ENCODE measurements at places on chromosomes 4 and X.

DNA sequence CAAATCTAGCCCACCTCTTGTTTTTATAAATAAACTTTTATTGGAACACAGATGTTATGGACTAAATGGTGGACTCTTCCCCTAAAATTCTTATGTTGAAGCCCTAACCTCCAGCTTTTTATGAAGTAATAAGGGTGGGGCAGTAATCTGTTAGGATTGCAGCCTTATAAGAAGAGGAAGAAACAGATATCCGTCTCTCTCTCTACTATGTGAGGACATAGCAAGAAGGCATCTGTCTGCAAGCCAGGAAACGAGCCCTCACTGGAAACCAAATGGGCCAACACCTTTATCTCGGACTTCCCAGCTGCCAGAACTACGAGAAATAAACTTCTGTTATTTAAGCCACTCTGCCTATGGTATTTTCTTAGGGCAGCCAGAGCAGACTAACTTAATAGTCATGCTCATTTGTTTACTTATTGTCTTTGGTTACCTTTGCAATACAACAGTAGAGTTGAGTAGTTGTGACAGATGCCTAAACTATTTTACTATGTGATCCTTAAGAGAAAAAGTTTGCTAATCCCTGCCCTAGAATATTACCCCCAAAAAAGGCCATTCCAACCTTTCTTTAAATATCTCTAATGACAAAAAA, 67.4 kb downstream of the MANBA start:
- no peak for DNase-seq

DNA sequence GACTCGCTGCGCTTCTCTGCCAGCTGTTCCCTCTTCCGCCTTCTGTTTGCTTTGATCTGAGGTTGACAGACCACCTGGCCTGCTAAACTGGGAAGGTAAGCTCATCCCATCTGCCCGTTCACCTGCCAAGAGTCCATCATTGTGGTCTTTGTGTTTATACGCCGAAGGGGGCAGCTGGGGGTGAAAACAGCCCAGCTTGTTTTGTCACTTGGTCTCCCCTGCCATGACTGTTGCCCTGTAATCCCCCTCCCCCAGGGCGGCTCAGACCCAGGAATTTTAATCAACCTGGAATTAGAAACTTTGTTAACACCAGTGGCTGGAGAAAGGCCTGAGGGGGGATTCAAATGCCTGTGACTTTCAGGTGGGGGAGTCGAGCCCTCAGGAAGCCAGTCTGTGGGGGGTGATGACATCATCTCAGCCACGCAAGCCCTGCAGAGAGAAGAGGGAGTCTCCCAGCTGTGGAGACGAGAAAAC, 333.3 kb downstream of the BCOR start:
- no peak for DNase-seq

- no peak for DNase-seq
Measured at GRCh38 chr4:36020351-36020750, 224.0 kb downstream of the ARAP2 start.

- no peak for DNase-seq
Measured at GRCh38 chrX:122046226-122046625, 998.8 kb downstream of the GLUD2 start.

DNA sequence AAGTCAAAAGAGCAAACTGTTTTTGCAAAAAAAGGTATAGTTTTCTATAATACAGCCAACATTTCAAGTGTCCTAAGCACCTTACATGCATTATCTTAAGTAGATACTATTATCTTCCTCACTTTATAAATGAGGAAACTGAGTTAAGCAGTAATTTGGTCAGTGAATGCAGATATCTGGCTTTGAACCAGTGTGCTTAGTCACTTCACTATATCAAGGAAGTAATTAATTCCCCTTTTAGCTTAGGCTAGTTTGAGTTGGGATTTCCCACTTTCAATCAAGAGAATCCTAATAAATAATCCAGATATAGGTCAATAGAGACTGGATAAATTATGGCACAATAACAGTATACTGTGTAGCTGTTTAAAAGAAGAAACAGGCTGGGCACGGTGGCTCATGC, 14.8 kb downstream of the SPINK2 start:
- DNase-seq = no peak

GRCh38 chr4:55635741-55636655, at the start of gene NMU:
NMU (minus strand) TSS chr4:55636298; CDS start chr4:55636192, 106 bp downstream.
- DNase-seq = peak; percentile 7

- no peak for DNase-seq
Measured at GRCh38 chr4:26157541-26157940, 163.3 kb upstream of the RBPJ start.

DNA sequence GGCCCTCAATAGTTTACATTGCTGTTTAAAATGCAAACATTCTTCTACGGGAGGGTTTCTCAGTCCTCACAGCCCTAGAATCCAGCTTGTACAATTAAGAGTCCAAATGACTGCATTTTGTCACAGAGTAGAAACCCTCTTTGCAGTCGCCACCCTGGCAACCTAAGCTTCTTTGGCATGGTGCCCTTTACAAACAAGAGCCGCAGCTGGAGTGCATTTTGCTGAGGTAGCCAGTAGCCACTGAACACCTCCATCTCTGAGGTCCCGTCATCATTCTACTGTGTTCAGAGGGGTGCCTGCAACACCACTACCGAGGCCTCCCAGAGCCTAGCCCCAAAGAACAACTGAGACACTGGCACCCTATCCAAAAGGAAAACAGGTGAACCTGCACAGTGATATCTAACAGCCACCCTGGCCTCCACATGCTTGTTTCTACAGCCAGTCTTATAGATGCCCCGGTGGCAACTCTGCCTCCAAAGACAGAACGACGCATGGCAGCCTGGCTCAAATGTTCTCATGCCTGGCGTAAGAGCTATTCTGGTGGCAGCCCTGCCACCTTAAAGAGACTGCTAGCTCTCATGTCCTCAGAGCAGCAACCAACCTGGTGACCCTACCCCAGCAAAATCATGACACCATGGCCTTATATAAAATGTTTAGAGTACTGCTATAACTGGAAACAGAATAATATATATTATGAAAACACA, 801.9 kb downstream of the TECRL start:
- DNase-seq = no peak

DNA sequence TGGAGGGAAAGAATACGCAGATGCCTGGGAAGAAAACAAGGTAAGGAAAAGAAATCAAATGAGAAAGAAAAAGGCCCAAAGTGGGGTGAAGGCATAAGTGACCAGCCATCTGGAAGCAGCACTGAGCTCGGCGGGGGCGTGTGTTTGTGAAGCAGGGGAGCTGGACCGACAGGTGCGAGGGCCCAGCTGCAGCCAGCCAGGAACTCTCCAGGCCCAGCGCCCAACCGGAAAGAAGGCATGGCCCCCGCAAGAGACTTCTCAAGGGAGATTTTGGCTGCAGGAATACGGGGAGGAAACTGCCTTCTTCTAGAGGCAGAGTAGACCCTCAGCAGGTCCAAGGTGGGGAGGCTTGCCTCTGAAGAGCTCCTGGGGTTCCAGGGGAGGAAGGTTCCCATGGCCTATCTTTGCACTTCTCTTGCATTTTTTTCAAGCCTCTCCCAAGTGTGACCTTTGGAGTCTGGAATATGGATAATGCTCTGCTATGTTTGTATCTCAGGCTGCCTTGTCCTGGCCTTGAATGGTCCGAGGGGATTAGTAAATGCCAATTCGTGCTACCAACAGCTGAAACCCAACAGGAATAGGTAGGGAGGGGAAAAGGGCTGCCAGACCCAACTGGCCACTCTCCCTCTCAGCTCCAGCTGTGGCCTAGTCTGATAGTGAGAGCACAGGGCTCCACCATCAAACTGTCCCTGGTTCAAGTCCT, 10.8 kb upstream of the CITED1 start:
- no peak for DNase-seq

GRCh38 chr4:11670304-11670703, 241.6 kb upstream of the HS3ST1 start:
- no peak for DNase-seq

DNA sequence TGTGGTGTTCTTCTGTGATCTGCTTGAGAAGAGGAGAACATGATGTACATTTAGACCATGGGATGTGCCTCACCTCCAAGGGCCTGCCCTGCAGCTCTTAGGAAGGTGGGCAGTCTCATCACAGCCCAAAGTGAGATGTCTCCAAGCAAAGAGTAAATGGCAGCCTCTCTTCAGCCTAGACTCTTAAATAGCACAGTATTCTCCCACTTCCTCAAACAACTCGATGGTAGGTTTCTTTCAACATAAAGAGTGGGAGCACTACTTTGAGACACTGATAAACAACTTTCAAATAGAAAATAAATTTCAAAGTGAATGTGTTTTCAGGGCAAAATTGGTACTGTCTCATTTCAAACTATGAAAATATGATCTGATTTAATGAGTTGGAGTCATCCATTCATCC, 35.2 kb downstream of the EDNRA start:
- DNase-seq = no peak

DNA sequence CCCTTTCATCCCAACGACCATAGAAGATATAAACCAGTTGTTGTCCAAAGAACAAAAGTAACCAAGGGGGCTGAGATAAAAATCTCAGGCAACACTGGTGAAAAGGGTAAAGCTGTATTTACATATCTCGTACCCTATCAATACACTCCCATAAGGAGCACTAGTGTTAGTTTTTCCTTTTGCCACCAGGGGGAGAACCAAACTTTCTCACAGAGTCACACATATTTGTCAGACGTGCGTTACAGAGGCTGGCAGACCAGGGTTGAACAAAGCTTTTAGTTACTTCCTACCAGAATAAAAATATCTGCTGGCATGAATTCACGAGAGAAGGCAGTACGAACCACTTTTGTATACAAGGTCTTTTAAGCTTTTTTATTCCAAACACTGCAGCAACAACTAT, 88.3 kb downstream of the AMELX start:
- DNase-seq = peak; percentile 43

GRCh38 chrX:49059201-49059600, 402 bp downstream of the CCDC120 start:
- DNase-seq = no peak

DNA sequence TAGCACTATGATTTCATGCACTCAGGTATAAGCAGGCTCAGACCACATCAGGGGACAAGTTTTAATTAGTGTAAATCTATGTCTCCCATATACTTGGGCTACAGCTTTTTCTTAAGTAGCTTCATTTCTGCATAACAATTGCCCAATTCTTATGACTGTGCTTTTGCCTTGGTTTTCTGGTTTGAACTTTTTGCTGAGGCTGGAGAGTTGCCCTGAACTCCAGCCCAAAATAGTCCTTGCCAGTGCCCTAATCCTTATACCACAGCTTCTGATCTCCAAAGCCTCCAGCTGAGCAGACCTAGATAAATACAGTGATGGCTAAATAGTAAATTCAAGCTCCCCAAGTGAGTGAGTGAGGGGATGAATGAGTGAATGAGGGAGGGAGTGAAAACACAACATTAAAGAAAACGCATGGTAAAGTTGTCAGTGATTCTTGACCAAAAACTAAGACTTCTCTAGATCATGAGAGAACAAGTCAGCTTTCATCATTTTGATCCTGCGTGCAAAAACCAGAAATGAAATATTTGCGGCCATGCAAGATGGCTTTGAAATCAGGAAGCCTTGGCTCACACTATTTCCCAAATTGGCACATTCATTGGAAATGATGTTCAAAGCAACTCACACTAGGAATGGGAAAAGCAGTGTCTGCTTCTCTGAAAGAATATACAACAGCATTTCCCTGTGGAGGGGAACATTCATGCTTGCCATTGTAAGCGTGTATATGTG, 437.1 kb upstream of the CTSO start:
- no peak for DNase-seq

Data from SK-N-DZ (cell line).